ENCODE measurements at places on chromosomes 4 and X.

- no peak for DNase-seq
Observed at GRCh38 chr4:147799986-147800555, 68.2 kb downstream of the ARHGAP10 start.

- DNase-seq: peak; percentile 6
Observed at GRCh38 chrX:85836868-85837267, 210.5 kb downstream of the CHM start.

- DNase-seq: no peak
Observed at GRCh38 chr4:75251547-75251946, 262.7 kb downstream of the RCHY1 start.

GRCh38 chr4:138663883-138664282 is 351.7 kb upstream of the NOCT start:
- DNase-seq: no peak

GRCh38 chr4:161188578-161188977 is 975.2 kb downstream of the FSTL5 start:
- no peak for DNase-seq

DNA sequence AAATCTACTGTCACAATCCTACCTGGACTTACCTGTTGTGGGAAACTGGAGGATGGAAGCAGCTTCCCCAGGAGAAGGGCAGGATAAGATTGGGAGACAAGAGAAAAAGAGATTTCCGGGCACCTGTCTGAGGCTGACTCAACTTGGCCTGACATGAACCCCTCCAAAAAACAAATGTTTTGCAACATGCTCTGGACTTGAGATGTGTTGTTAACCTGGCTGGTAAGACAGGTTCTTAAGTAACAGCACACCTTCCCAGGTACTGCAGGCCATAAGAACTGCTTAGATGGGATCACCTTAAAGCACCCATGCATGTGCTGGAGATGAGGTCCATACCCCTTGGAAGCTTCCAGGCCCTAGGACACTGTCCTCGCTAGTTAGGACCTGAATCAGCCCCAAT is 4.4 kb upstream of the SMIM43 start:
- no peak for DNase-seq

GRCh38 chr4:87042986-87043820 is 108.4 kb downstream of the AFF1 start:
- DNase-seq: no peak

- no peak for DNase-seq
Observed at GRCh38 chr4:111748157-111748556, 397.1 kb upstream of the FAM241A start.

DNA sequence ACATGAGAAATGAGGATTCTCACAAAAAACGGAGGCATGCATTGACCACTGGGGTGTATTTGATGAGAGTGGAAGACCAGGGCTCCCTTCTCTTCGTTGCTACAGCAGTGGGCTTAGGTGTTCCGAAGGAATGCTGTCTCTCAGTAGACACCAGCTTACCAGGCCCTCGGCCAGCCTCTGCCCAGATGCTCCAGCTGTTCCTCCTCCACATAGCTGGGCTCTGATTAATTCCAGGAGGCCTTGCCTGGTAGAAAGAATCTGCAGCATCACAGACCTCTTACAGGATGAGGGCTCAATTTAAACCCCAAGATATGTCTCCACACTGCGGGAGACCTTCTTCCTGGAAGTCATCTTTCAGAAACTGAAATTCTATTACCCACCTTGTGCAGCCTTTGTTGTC is 346.6 kb upstream of the TENM3 start:
- peak; percentile 1 for DNase-seq

DNA sequence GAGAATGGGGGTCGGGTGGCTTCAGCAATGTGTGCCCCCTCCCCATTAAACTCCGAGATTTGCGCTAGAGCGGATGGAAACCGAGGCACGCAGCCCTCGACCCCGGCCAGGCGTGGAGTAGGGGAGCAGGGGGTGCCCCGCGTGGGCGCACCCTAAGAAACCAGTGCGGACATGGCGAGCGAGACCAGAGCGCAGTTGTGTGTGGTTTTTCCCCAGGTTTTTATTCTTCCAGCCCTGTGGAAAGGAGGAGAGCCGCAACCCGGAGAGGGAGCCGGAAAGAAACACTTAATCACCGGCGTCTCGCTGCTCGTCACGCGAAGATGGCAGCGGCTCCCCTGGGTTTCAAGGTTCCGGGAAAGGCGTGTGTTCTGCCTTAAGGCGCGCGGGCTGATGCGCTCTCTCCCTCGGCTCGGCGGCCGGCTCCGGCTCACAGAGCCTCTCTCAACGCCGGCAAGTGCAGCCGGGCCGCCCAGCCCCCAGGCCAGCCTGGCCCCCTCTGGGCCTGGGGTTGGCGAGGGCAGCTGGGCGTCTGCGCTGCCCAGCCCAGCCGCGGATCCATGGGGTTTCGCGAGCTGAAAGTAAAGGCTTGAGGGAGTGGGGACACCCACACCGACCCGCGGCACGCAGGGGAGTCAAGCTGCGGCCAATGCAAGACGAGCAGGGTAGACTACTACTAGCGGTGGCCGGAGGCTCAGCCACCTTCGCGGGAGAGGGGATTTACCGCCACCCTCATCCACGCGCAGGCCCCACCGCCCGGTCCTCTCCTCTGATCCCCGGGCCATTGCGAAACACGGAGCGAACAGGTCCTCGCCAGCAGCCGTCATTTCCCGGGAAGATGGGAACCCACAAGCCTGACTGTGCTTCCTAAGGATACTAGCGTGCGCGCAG is 74.0 kb upstream of the BCOR start:
- peak; percentile 72 for DNase-seq

GRCh38 chr4:13313856-13314255 is 170.3 kb downstream of the RAB28 start:
- no peak for DNase-seq

All from RPMI7951 (cell line).